Calu3 (cell line): ENCODE measurements at places on chromosomes 16 and 17. TPM values are rescaled to one million over a fixed set of nuclear protein-coding genes. Genes with fewer than 3 reads are reported as not detected.
A peak's percentile ranks its signal among the peaks of the same experiment; 100 is the strongest.

The MPP3 gene
- total RNA-seq: 19.9 and 21.9 TPM in 2 replicates

GRCh38 chr16:13970708-13971422 is 50.9 kb downstream of the ERCC4 start:
- DNase-seq: no peak

GRCh38 chr17:76469076-76469990 is 1.9 kb downstream of the AANAT start:
- DNase-seq: no peak

DNA sequence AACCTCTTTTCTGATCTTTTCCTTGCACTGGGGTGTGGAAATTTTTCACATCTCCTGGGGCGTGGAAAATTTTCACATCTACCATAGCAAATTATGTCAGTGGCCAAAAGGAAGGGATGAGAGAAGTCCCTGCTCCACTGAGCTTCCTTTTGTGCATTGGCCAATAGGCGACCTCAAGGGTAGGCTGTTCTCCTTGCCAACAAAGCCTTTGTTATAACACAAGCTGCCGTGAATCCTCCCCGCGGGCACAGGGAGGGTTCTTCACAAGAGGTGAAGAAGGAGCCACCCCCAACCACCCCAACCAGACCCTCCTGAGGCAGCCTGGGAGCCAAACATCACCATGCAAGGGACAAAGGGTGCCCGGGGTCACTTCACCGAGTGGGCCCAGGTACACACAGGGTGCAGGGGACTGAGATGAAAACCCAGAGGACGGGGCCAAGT is 6.5 kb downstream of the SLC5A11 start:
- DNase-seq: no peak

The AGRP gene
- not detected in 2 replicates for total RNA-seq

DNA sequence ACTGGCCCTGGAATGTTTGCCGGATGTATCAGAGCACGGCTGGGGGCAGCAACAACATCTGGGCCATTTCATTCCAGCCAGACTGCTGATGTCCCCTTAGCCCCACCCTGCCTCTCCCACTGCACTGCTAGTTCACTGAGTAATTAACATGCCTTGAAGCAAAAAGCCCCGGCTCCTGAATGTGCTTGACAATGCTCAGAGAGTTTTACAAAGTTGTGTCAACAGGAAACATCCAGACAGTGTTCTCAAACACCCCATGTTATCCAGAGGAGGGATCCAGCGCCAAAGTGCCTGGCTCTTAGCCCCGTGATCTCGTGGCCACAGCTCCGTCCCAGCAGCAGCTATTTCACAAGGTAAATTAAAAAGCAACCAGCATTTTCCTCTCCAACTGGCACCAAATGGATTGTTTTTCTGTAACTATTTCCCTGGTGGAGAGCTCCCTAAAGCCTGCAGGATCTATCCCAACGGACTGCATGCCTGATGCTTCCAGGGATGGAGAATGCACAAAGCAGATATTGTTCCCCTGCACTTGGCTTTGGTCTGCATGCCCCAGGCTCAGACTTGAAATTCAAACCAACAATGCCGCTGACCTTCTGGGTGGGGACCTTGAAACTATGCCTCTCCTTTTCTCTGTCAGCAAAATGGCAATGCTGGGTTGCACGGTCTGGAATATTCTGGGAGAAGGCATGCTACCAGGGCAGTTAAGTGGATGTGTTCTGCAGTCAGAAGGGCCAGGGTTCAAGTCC is 115.6 kb upstream of the CDH5 start:
- no peak for DNase-seq

- no peak for DNase-seq
Observed at GRCh38 chr16:14365200-14365851, 264.7 kb downstream of the PARN start.

The TBC1D26 gene
- total RNA-seq: 0.19 TPM in 1 of 2 replicates, not detected in the other

DNA sequence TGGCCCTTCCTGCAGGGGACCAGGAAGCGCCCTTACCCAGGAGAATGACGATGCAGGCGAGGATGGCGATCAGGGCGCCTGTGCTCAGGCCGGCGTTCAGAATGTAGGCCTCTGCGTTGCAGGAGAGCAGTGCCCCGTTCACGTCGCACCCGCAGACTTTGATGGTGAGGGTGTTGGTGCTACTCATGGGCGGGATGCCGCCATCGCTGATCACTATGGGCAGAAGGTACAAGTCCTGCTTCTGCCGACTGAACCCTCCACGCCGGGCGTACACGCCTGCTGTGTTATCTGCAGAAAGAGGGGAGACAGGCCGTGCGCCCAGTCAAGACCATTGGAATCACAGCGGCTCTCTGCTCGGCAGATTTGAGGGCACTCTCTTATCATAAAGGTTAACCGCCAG is 171.1 kb downstream of the CDH11 start:
- no peak for DNase-seq

DNA sequence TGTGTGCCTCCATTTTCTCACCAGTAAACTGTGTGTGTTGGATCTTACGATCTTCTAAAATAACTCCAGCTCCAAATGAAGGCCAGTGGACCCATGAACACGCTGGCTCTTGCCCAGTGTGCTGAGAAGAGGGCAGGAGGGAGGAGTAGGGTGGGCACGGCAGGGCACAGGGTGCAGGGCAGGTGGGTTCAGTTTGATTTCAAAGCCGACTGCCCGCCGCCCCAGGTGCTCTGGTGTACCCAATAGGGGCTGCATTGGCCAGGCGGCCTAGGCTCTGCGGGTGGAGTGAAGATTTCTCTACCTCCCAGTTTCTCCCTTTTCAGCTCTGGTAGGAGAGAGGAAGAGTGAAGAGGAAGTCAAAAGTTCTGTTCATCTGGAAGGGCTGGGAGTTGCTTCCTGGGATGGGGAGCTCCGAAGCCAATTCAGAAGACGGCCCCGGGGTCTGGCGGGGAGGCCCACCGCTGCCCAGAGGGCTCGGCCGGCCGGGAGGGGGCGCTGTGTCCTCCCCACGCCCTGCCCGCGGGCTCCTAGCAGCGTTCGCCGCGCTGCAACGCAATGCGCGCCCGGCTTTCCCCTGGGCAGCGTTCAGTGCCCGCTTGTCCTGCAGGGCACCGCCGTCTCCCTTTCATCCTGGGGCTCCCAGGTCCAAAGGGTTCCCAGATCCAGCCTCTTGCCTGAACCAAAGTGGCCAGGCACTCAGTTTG is 1.1 kb upstream of the CRHR1 start:
- peak; percentile 73 for DNase-seq

DNA sequence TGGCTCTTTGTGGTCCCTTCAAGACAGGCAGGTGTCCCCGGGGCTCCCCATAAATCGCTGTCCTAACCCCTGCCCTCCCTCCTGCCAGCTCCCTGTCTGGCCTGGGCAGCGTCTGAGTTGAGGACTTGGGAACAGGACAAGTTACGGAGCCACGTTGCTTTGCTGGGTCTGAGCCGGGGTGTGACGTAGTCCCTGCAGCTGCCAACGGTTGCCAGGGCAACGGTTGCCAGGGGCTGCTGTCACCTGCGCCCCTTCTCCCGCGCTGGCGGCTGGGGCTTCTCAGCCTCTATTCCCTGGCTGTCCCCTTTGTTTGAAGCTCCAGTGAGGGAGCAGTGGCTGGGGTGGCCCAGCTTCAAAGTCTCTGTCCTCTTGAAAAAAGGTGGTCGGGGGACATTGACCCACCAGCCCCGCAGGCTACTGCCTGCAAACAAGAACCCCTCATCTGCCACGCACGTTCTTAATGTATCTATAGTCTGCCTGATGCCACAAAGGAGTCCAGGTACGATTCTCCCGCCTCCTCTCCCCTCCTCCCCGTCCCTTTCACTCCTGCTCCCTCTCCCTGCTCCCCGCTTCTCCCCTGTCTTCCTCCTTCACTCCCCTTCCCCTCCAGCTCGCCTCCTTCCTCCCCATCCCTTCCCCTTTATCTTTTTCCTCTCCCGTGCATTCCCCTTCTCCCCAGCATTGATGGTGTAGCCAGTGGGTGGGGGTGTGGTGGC is 10.9 kb downstream of the ADGRG1 start:
- DNase-seq: no peak

DNA sequence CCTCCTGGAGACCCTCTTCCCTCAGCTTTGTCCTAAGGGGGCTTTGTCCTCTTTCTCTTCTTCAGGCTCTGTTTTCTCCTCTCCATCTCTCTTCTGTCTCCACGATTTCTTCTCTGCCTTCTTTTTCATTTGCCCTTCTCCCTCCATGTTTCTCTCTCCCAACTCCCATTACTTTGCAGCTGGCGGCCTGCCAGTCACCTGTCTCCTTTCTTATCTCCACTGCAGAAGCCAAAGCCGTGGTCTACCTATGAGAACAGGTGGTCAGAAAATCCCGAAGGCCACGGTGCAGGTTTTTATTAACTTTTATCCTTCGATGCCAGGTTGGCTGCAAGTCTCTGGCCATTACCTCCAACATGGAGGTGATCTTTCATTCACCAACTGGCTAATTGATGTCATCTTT is 45.1 kb downstream of the FZD2 start:
- peak; percentile 41 for DNase-seq

GRCh38 chr17:79513820-79514535 is 96.9 kb downstream of the RBFOX3 start:
- no peak for DNase-seq

- no peak for DNase-seq
Observed at GRCh38 chr16:3909791-3910583, 29.5 kb upstream of the CREBBP start.

The KCNAB3 gene
- 4.8 and 5.9 TPM in 2 replicates for total RNA-seq

The TIGD7 gene
- total RNA-seq: 9.3 and 10.3 TPM in 2 replicates

GRCh38 chr16:88747588-88748301 is 37.3 kb downstream of the PIEZO1 start:
- DNase-seq: peak; percentile 90

The AKAP10 gene
- 25.2 and 27.7 TPM in 2 replicates for total RNA-seq

- no peak for DNase-seq
Observed at GRCh38 chr17:61345061-61345460, 54.6 kb upstream of the TBX2 start.

DNA sequence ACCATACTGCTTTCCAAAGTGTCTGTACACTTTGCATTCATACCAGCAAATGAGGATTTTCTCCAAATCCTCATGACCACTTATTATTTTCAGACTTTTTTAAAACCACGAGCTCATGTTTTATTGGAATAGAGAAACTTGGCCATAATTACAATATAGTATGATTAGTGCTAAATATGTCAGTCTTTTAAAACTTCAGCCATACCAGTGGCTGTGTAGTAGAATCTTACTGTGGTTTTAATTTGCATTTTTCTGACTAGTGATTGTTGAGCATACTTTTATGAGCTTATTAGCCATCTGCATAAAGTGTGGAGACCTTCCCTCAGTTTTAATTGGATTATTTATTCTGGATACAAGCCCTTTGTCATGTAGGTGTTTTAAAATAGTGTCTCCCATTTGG is 57.8 kb downstream of the NLK start:
- DNase-seq: no peak

The CES3 gene
- 0.64 and 2.5 TPM in 2 replicates for total RNA-seq

DNA sequence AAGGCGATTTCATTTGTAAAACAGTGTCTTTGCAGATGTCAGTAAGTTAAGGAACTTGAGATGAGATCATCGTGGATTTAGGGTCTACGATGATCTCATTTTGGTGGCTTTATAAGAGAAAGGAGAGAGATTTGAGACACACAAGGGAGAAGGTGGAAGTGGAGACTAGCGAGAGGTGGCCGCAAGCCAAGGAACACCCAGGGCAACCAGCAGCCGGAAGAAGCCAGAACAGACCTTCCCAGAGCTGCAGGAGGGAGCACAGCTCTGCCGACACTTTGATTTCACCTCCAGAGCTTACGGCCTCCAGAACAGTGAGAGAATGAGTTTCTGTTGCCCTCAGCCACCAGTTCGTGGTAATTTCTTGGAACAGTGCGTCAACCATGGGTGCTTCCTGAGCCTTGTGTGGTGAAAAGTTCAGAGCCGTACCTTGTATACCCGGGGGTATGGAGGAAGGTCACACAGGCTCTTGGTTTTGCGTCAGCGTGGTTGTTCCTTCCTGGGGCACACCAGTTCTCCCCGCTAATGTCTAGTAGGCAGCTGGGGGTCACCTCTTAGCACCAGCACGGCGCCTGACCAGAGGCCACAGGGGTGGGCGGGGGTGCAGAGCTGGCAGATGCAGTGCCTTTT is 12.9 kb upstream of the SEC14L1 start:
- DNase-seq: no peak

The MSLN gene
- 3.4 and 8.9 TPM in 2 replicates for total RNA-seq

DNA sequence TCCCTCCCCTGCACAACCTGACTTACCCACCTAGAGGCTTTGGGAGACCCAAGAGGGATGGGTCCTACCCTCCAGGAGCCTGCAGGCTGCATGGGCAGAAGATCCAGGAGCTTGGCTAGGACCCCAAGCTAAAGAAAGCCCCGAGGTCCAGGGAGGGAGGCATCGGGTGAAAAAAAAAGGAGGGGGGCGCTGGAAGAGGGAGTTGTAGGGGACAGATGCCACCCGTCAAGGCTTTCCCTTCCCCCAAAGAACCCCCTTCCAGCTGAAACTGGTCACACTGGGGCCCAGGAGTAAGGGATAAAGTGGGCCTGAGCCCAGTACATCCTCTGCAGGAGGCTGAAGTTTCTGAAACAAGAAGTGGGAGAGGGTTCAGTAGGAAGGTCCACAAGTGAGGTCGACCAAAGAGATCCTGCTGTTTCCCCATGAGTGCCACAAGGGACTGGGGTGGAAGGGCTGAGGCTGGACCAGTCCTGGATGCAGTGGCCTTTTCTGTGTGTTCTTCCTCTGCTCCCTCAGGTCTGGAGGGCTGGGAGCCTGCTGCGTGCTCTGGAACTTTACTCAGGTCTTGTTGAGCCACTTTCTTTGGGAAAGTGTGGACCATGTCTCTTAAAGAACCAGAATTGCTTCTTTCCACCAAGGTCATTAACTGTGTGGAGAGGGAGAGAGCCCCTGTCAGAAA is 14.2 kb upstream of the CBFB start:
- DNase-seq: no peak

DNA sequence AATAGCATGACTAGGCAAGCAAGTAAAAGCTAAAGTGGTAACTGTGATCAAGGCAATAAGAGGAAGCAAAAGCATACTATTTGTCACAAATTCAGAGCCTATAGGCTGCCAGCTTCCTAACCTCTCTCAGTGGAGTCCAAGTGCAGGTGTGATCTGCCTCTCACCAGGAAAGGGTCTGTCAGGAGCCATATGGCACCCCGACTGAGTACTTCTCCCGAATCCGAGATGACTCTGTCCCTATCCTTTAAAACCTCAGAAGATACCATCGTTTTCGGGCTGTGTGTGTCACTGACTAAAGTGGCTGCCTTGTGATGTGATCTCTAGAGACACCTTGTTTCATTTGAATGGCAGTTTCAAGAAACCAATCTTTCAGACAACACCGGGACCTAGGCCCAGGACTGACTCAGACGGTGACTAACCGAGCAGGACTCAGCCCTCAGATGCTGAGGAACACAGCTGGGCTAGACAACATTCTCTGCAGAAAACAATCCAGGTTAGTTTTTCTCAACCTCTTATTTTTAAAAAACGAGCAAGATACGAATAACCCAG is 63.6 kb downstream of the SMG6 start:
- no peak for DNase-seq

The C1QTNF8 gene
- not detected in 2 replicates for total RNA-seq

The DPEP3 gene
- not detected in 2 replicates for total RNA-seq

GRCh38 chr17:7774055-7774521 is 56.5 kb downstream of the DNAH2 start:
- DNase-seq: peak; percentile 53

- DNase-seq: no peak
Observed at GRCh38 chr16:72604375-72604774, 432.4 kb upstream of the PMFBP1 start.

DNA sequence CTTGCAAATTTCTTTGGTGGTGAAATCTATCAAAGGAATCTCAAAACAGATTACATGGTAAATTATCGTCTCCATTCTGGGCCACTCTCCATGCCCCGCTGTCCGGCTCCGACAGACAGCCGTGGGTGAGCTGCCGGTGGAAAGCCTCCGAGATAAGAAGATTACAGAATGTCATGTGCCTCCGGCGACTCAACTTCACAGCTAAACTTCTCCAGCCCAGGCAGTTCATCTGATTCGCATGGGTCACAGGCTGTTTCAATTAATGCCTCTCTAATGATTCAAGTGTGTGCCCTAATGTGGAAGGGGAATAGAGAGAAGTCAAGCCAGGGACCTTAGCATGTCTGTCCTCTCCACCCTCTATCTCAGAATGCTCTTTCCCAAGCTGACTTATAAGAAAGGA is 520.8 kb upstream of the ZFHX3 start:
- no peak for DNase-seq
